ENCODE measurements at places on chromosomes 6 and 20. TPM values are rescaled to one million over a fixed set of nuclear protein-coding genes. Genes with fewer than 3 reads are reported as not detected.

Gene TRIM31
- total RNA-seq: 96.0 TPM

GRCh38 chr6:97361286-97361685 lies 78.3 kb upstream of the MMS22L start:
- no peaks in the 10 kb centered on the region for H3K36me3 ChIP-seq
- H3K27ac ChIP-seq: no peak overlapping the region
- no peak for DNase-seq
- no peak overlapping the region for H3K4me3 ChIP-seq

- no peak for DNase-seq
- H3K4me3 ChIP-seq: no peak overlapping the region
Observed at GRCh38 chr6:160088784-160089533, 32.7 kb upstream of the SLC22A1 start.

DNA sequence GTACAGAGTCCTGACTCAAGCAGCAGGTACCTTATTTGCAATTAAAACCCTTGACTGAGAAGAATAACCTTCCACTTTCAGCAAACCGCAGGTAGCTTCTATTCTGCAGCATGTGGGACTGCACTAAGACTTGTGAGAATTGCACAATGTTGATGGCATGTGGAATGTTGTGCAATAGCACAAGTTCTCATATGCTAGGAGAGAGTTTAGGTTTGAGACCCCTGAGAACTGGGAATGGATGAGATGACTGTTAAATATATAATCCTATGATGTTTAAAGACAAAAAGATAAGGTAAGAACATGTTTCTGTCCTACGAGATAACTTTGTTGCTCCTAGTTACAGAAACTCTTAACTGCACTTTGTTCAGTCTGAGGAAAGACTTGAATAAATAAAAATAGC lies 194.6 kb downstream of the OTOR start:
- no peak overlapping the region for H3K4me3 ChIP-seq
- no peak overlapping the region for H3K27ac ChIP-seq
- H3K36me3 ChIP-seq: no peaks in the 10 kb centered on the region
- DNase-seq: no peak
- H3K4me1 ChIP-seq: no peaks in the 10 kb centered on the region

DNA sequence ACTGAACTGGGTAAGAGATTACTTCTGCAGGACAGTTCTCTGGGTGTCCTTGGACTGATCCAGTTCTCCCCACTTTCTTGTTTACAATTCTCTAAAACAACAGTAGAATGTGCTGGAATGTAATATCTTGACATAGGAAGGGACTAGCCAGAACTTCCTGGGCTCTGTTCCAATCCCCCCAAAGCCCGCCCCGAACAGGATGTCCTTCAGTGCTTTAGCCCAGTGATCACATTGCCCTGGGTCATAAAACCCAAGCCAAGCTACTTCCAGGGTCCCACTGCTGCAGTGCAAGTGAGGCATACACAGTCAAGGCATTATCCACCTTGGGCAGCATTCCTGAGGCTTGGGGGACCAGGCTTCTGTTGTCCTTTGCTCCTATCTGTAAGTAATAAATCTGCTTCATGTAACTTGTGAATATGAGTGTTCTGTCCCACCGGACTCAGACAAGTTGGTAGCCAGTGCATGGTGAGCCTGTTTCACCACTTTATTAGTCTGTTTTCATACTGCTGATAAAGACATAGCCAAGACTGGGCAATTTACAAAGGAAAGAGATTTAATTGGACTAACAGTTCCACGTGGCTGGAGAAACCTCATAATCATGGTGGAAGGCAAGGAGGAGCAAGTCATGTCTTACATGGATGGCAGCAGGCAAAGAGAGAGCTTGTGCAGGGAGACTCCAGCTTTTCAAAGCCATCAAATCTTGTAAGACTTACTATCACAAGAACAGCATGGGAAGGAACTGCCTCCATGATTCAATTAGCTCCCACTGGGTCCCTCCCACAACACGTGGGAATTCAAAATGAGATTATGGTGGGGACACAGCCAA lies 23.5 kb downstream of the FITM2 start:
- peak; percentile 44 for DNase-seq
- no peaks in the 10 kb centered on the region for H3K27me3 ChIP-seq
- H3K27ac ChIP-seq: no peak overlapping the region
- H3K4me3 ChIP-seq: no peak overlapping the region
- H3K36me3 ChIP-seq: no peaks in the 10 kb centered on the region

- no peak overlapping the region for H3K4me3 ChIP-seq
- no peak for DNase-seq
- peaks cover 5% of the 10 kb centered on the region for H3K4me1 ChIP-seq
- H3K27ac ChIP-seq: no peak overlapping the region
- H3K36me3 ChIP-seq: no peaks in the 10 kb centered on the region
Observed at GRCh38 chr6:156771047-156771446, 6.1 kb upstream of the ARID1B start.

DNA sequence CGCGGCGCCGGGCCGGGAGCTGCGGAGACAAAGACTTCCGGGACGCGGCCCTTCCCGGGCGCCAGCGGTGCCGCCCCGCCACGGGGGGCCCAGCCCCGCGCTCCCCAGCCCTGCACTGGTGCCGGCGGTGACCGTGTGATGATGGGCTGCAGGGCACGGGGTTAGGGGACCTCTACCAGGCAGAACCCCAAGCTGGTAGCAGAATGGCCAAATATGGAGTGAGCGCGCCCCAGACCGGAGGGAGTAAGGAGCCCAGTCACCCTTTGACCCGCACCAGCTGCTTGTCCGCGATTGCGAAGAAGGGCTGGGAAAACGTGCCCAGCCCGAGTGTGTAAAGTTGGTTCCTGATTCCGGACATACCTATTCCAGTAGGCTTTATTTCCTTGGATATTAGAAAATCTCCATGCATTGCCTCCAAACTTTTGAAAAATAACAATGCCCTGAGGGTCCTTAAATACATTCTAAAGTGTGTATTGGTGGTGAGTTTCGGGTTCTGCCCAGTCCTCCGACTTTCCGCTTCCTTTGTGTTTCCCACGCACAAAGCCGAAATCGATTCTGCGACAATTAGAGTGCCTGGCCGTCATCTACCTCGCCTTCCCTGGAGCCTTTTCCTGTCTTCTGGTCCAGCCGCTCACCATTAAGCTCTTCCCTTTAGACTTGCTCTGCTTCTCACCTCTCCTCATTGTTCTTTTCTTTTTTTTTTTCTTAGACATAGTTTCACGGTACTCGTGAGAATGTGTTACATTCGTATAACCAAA lies 1.1 kb downstream of the ABRACL start:
- H3K36me3 ChIP-seq: no peaks in the 10 kb centered on the region
- H3K27ac ChIP-seq: peak overlapping the region; percentile 80
- DNase-seq: peak; percentile 76

- H3K27ac ChIP-seq: no peak overlapping the region
- DNase-seq: no peak
- H3K27me3 ChIP-seq: no peaks in the 10 kb centered on the region
- no peaks in the 10 kb centered on the region for H3K4me1 ChIP-seq
Observed at GRCh38 chr6:1575210-1576041, 34.3 kb upstream of the FOXC1 start.

DNA sequence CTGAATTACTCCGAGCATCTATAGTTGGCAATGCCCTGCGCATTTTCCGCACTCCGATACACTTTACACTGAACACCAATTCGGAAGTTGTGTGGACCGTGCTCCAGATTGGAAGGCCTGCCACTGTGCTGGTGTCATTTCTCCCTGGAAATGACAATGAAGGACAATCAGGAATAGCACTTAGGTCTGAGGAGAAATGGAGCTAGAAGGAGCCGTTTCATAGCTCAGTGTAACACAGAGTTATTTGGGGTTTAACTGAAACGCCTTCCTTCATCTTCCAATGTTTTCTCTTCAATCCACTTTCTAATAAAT lies 501 bp upstream of the PLA2G7 start:
- no peak overlapping the region for H3K27ac ChIP-seq
- H3K4me1 ChIP-seq: peaks cover 15% of the 10 kb centered on the region

DNA sequence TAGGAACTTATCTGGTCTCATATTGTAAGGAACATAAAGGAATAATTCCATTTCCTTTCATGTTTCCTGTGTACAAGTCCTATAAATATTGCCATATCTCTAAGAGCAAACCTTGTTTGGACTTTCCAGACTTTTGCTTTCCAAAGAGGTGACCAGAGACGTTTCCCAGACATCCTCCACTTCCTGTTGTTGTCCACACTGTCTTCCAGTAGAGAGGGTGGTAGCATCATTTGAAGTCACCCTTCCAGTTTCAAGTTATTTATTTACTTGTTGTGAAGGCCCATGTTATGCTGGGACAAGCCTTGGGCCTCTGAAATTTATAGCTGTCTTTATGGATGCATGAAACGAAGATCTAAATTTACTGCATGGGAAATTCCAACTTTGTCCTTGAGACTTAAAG lies 10.6 kb upstream of the TGM3 start:
- peaks cover 3% of the 10 kb centered on the region for H3K4me1 ChIP-seq
- H3K27ac ChIP-seq: no peak overlapping the region
- H3K4me3 ChIP-seq: no peak overlapping the region
- no peaks in the 10 kb centered on the region for H3K27me3 ChIP-seq

All from transverse colon (tissue), 4 donors.